ENCODE measurements at places on chromosomes 13 and 19.

GRCh38 chr19:46404055-46404752, 9.2 kb downstream of the CCDC8 start:
- no peak for DNase-seq

DNA sequence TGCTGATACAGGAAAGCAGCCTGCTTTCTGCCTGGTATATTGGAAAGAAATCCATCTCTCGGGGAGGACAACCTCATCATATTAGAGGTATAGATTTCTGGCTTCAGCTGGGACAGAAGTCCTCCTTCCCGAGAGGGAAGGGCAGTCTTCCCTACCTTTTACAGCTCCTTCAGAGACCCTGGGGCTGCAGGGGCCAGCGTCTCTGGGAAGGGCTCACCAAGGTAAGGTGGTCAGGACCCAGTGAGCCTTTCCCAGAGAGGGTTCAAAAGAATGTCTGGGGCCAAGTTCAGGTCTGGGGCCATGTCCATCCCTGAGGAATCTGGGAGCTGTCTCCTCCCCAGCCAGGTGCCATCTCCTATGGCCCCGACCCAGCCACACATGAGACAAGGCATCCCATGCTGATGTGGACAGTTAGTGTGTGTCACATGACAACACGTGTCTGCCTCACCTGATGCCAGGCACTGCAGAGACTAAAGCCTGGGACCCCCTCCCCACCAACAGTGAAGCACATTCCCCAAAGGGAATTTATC, 136.4 kb downstream of the URI1 start:
- no peak for DNase-seq

DNA sequence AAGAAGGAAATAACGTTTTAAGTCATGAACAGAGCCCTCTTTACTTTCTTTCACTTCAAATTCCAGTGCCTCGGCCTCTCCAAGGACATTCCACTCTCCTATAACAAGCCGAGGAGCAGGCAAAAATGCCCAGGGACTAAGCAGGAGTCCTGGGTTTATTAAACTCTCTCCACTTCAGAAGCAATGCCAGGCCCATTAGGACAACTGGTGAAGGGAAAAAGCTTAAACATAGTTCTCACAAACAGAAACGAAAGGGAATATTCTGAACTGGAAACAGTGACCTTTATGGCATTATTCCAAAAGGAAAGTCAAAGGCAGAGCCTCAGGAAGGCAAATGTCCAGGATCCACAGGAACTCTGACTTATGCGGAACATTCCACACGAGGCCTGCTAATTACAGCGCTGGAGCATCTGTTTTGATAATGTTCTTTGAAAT, 30.9 kb upstream of the MED4 start:
- DNase-seq = no peak

DNA sequence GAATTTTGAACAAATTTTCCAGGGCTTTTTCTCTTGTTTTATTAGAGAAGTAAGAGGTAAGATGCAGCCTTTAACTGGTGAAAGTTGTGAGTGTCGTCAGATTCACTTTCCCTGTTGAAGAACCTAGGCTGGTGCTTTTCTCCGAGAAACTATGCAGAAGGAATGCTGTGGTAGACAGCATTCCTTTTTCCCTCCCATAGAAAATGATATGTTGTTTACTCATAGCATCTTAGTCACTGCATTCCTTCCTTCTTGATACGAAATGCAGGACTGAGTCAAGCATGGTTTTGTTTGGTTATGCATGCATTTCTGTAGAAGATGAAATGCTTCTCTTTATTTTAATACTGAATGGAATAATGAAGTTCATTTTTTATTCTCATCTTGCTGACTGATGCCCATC, 3.4 kb downstream of the ITGBL1 start:
- no peak for DNase-seq
